A549 treated with AZD2906 at 1 μM for 4 hours (cell line): ENCODE measurements at places on chromosomes 16 and 17. TPM values are rescaled to one million over a fixed set of nuclear protein-coding genes. Genes with fewer than 3 reads are reported as not detected.

The GPRC5C gene
- 45.9 to 65.0 TPM (median 59.4 TPM) in 5 replicates for total RNA-seq

The CTNS gene
- total RNA-seq = 12.2 to 16.8 TPM (median 12.8 TPM) in 5 replicates

The YBX2 gene
- 0.37 to 0.68 TPM (median 0.53 TPM) in 5 replicates for total RNA-seq

The RND2 gene
- total RNA-seq = 0.13 to 0.27 TPM (median 0.14 TPM) in 5 replicates

The KRT17 gene
- total RNA-seq = 0.66 to 1.3 TPM (median 1.00 TPM) in 5 replicates

The TRIM47 gene
- total RNA-seq = 144 to 202 TPM (median 193 TPM) in 5 replicates

The SMIM36 gene
- not detected in 5 replicates for total RNA-seq

The CRHR1 gene
- total RNA-seq = 0.09 to 0.28 TPM (median 0.12 TPM) in 5 replicates

The KATNIP gene
- 10.3 to 13.2 TPM (median 11.2 TPM) in 5 replicates for total RNA-seq

The DRC7 gene
- 0.07 to 0.21 TPM (median 0.08 TPM) in 4 of 5 replicates, not detected in the other for total RNA-seq

The KRT16 gene
- total RNA-seq = 0.94 to 1.6 TPM (median 1.6 TPM) in 5 replicates

The RHOT1 gene
- 18.2 to 24.2 TPM (median 23.3 TPM) in 5 replicates for total RNA-seq

The CACNG3 gene
- not detected in 5 replicates for total RNA-seq

The QPRT gene
- 0.59 to 1.2 TPM (median 0.70 TPM) in 5 replicates for total RNA-seq

The UNK gene
- 25.1 to 31.3 TPM (median 28.1 TPM) in 5 replicates for total RNA-seq

The CHST5 gene
- not detected in 5 replicates for total RNA-seq

The SLC13A2 gene
- total RNA-seq = 0.05 to 0.21 TPM (median 0.10 TPM) in 5 replicates

The ZKSCAN2 gene
- total RNA-seq = 2.0 to 2.7 TPM (median 2.0 TPM) in 5 replicates

The SPHK1 gene
- total RNA-seq = 32.2 to 43.3 TPM (median 36.6 TPM) in 5 replicates

The CARD14 gene
- 0.18 to 0.48 TPM (median 0.32 TPM) in 5 replicates for total RNA-seq

The P2RX5 gene
- total RNA-seq = 16.3 to 24.9 TPM (median 22.8 TPM) in 5 replicates

The TBC1D3B gene
- total RNA-seq = 1.8 to 3.6 TPM (median 3.1 TPM) in 5 replicates

The MMP15 gene
- total RNA-seq = 45.8 to 63.1 TPM (median 61.8 TPM) in 5 replicates

The HBA2 gene
- total RNA-seq = 0.45 to 0.62 TPM in 2 of 5 replicates, not detected in the others

The TAC4 gene
- not detected in 5 replicates for total RNA-seq

The MYH13 gene
- total RNA-seq = 0.01 to 0.02 TPM (median 0.02 TPM) in 4 of 5 replicates, not detected in the other

The OTOP2 gene
- 0.05 to 0.06 TPM in 2 of 5 replicates, not detected in the others for total RNA-seq

The IGFALS gene
- 0.03 to 0.18 TPM (median 0.06 TPM) in 4 of 5 replicates, not detected in the other for total RNA-seq

The NLE1 gene
- total RNA-seq = 29.4 to 36.6 TPM (median 34.6 TPM) in 5 replicates

The ZNF624 gene
- total RNA-seq = 0.85 to 1.9 TPM (median 1.3 TPM) in 5 replicates
